Neural crest cell (in vitro differentiated cells): ENCODE measurements at places on chromosomes 5 and 9.

GRCh38 chr9:78812665-78813064 lies 515.7 kb downstream of the PSAT1 start:
- H3K4me1 ChIP-seq = peaks cover 10% of the 10 kb centered on the region
- no peak for DNase-seq
- H3K4me3 ChIP-seq = no peak overlapping the region

GRCh38 chr5:101929628-101930027 lies 366.5 kb downstream of the SLCO4C1 start:
- H3K36me3 ChIP-seq = no peaks in the 10 kb centered on the region
- no peak overlapping the region for H3K4me3 ChIP-seq
- no peak overlapping the region for H3K27ac ChIP-seq
- H3K4me1 ChIP-seq = no peaks in the 10 kb centered on the region

- H3K4me1 ChIP-seq = no peaks in the 10 kb centered on the region
- H3K36me3 ChIP-seq = no peaks in the 10 kb centered on the region
- H3K27me3 ChIP-seq = no peaks in the 10 kb centered on the region
- H3K27ac ChIP-seq = no peak overlapping the region
- H3K4me3 ChIP-seq = no peak overlapping the region
Observed at GRCh38 chr5:171261904-171262303, 47.1 kb upstream of the TLX3 start.

GRCh38 chr5:138784590-138784989 lies 31.4 kb downstream of the CTNNA1 start:
- no peak overlapping the region for H3K27ac ChIP-seq
- H3K36me3 ChIP-seq = peaks cover 9% of the 10 kb centered on the region
- H3K27me3 ChIP-seq = no peaks in the 10 kb centered on the region
- no peak overlapping the region for H3K4me3 ChIP-seq

DNA sequence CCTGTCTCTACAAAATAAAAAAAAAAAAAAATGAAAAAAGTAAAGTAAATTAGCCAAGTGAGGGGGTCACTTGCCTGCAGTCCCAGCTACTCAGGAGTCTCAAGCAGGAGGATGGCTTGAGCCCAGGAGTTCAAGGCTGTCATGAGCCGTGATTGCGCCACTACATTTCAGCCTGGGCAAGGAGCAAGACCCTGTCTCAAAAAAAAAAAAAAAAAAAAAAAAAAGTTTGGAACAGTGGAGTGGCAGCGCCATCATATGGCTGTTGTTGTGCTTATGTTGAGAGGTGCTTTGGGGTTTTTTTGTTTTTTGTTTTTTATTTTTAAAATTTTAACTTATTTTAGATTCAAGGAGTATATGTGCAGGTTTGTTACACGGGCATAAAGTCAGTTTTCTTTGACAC lies 3.6 kb downstream of the BRIX1 start:
- no peaks in the 10 kb centered on the region for H3K27me3 ChIP-seq
- H3K4me1 ChIP-seq = peaks cover 23% of the 10 kb centered on the region
- H3K36me3 ChIP-seq = peaks cover 9% of the 10 kb centered on the region
- DNase-seq = no peak
- H3K27ac ChIP-seq = no peak overlapping the region

DNA sequence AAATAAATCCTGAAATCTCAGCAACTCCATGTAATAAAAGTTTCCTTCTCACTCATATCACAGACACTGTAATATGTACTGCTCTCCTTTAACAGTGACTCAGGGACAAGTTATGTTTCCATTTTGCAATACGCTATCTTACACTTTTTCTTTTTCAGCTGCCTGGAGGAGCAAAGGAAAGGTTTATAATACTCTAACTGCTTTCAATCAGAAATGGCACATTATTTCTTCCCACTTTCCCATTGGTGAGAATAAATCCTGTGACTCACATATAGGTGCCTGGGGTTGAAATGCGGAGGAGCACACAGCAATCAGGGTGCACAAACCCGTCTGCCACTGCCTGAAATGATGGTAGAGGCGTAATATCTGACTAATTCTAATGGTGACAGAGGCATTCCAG lies 186.6 kb downstream of the HINT1 start:
- no peaks in the 10 kb centered on the region for H3K4me1 ChIP-seq
- DNase-seq = no peak
- no peak overlapping the region for H3K27ac ChIP-seq
- H3K4me3 ChIP-seq = no peak overlapping the region
- no peaks in the 10 kb centered on the region for H3K36me3 ChIP-seq

DNA sequence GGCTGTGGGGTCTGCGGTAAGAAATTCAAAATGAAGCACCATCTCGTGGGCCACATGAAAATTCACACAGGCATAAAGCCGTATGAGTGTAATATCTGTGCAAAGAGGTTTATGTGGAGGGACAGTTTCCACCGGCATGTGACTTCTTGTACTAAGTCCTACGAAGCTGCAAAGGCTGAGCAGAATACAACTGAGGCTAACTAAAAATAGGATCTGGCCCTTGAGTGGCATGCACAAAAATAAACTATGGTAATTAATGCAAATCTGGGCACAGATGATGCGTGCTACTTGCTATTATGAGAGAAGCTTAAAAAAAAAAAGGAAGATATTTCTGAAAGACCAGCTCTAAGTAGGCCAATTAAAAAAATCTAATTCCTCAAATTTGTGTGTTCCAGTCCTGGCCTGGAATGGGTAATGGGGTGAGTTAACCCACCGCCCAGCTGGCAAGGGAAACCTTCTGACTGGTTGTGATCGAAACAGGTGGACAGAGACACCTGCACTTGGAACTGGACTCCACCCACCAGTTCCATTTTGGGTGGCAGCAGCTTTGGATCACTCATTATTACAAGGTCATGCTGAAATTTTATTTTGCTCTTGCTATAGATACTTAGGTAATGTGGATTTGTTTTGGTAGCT lies 26.6 kb upstream of the ZBTB34 start:
- peaks cover 10% of the 10 kb centered on the region for H3K36me3 ChIP-seq
- no peaks in the 10 kb centered on the region for H3K27me3 ChIP-seq
- no peak overlapping the region for H3K4me3 ChIP-seq
- DNase-seq = no peak
- no peak overlapping the region for H3K27ac ChIP-seq

DNA sequence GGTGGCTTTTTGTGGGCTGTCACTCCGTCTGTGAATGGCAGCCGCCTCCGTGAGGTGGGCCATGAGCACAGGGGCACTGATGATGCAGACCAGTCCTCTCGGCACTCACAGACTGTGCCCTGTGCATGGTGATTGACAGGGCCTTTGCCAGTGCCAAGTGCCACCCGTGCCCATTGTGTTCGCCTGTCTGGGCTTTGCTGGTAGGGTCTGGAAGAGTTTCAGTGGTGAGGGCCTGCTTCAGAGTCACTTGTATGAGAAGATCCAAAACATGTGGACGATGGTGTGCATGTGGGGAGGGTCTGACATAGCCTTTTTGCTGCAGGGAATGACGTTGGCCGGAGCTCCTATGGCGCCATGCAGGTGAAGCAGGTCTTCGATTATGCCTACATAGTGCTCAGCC lies 34.9 kb downstream of the TENT4A start:
- no peak for DNase-seq
- no peak overlapping the region for H3K4me3 ChIP-seq
- H3K4me1 ChIP-seq = no peaks in the 10 kb centered on the region
- H3K27me3 ChIP-seq = no peaks in the 10 kb centered on the region

GRCh38 chr9:137446851-137447471 lies 5.8 kb upstream of the ENTPD8 start:
- no peak overlapping the region for H3K4me3 ChIP-seq
- no peaks in the 10 kb centered on the region for H3K36me3 ChIP-seq
- H3K27me3 ChIP-seq = peaks cover 22% of the 10 kb centered on the region
- no peak for DNase-seq
- H3K27ac ChIP-seq = no peak overlapping the region
- peaks cover 15% of the 10 kb centered on the region for H3K4me1 ChIP-seq

- H3K27ac ChIP-seq = no peak overlapping the region
- H3K4me1 ChIP-seq = no peaks in the 10 kb centered on the region
- DNase-seq = no peak
- H3K4me3 ChIP-seq = no peak overlapping the region
- H3K36me3 ChIP-seq = no peaks in the 10 kb centered on the region
Observed at GRCh38 chr5:57937501-57938173, 455.0 kb upstream of the ACTBL2 start.

DNA sequence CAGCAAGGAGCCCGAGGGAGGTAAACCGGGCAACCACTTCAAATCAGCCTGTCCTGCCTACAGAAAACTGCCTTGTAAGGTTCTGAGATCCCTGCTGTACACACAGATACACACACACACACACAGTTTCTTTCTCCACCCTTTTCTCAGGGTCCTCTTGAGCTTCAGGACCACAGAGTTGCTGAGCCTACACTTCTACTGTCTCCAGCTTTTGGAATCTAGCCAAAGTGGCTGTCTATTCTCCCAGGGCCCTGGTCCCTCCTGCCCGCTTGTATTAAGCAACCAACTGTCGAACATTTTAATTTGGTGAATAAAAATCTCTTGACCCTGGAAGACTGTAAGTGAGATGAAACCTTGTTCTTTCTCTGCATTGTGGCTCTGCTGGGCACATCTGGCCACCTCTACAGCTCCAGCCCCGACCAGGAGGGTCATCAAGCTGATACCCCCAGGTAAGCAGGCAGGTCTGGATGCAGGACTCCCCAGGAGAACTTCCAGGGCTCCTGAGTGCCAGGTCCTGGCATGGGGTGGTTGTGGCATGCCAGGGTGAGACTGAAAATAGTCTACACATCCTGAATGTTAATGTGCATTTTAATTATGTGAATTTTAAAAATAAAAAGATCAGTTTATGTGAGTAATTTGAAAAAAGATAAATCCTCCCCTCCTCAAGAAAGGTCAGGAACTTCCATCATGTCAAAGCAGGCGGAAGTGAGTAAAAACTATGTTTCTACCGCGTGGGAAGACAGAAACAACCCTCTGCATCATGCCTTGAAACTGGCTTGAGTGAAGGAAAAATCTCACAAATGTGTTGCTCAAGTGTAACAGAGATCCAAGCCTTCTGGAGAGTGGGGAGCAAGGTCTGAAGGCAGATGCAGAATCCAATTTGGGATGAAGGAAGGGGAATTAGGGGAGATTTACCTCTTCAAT lies 15.0 kb upstream of the S1PR3 start:
- no peak overlapping the region for H3K27ac ChIP-seq
- H3K4me3 ChIP-seq = no peak overlapping the region
- peaks cover 17% of the 10 kb centered on the region for H3K27me3 ChIP-seq
- H3K4me1 ChIP-seq = peaks cover 2% of the 10 kb centered on the region
- no peak for DNase-seq
- H3K36me3 ChIP-seq = no peaks in the 10 kb centered on the region

DNA sequence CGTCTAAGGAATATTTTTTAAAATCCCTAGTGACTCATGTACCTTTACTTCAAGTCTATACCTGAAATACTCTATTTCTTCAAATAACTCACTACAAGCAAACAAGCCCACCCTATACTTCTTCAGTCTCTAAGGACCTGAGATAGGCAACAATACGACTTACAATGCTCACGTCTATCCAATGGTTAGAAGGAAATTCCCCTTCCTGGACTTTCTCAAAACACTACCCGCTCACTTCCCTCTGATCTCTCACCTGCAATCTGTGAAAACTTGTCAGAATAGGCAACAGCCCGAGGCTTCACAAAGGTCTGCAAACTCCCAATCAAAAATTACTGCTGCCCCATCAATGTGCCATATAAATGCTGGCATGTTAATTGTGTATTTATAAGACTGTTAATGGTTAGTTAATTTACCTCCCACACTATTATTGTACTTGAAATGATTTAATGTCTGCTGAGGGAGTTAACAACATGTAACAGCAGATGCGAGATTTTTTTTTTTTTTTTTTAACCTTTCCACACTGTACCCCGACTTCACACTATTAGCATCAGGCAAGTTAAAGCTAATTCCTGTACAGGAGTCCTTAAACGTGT lies 27.3 kb downstream of the MAPKAP1 start:
- no peaks in the 10 kb centered on the region for H3K27me3 ChIP-seq
- no peak overlapping the region for H3K4me3 ChIP-seq
- H3K4me1 ChIP-seq = no peaks in the 10 kb centered on the region

DNA sequence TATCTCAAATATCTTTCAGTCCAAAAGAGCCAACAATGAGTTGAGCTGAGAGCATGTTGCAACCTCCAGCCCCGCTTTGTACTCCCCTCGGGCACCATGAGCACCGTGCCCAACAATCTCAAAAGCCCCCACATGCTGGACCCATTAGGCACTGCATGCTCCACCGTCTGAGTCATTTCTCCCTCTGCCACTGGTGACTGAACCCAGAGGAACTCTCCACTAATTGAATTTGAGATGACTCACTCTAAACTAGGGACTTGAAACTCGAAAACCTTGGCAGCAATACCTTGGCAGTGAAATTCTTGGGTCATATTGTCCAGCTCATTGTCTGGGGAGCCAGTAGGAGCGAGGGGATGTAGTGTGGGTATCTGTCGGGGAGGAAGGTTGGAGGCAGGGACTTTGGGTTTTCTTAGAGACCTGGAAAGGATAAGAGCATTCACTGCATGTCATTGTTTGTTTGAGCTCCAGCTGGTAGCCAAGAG lies 49.9 kb upstream of the SLIT3 start:
- no peak overlapping the region for H3K27ac ChIP-seq
- H3K4me3 ChIP-seq = no peak overlapping the region
- H3K27me3 ChIP-seq = peaks cover 32% of the 10 kb centered on the region

DNA sequence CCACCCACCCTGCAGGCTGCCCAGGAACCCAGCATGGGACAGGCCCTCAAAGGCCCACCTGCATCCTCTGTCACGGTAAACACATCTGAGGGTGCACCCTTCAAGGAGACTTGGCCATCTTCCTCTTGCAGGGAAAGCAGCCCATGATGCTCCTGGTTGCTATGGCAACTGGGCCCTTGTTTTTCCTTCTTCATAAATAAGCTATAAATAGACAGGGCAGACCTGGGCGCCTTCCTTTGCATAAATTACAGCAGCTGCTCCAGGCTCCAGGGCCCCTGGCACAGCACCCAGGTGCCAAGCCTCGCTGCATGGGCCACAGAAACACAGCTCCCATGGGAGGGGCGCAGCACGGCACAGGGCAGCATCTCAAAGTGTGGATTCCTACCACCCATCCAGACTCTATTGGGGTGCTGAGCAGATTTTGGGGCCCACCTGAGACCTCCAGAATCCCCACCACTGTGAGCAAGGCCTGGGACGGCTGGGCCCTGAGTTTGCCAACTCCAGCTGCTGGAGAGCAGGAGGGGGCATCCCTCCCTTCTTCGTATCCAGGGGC lies 5.8 kb upstream of the PSMB7 start:
- H3K27ac ChIP-seq = no peak overlapping the region
- H3K27me3 ChIP-seq = peaks cover 20% of the 10 kb centered on the region
- DNase-seq = no peak
- peaks cover 11% of the 10 kb centered on the region for H3K4me1 ChIP-seq
